Effector memory CD4-positive, alpha-beta T cell (primary cell): ENCODE measurements at places on chromosomes 4 and X.

DNA sequence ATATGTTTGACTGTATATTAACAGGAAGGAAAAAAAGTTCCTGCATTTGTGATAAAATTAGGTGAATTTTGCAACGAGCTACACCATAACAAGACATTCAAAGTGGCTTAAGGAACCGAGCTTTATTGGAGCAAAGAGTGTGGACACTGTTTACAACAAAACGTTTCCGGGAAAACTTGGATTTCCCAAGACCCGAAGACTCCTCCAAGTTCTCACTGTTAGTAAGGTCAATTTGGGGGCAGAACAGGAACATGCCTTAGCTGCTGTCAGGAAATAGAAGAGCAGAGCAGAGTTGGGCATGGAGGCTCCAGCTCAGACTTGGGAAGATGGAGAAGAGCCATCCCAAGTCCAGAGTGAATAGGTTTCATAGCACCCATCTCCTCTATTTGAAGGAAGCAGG, 16.5 kb downstream of the ADH6 start:
- no peak for DNase-seq

DNA sequence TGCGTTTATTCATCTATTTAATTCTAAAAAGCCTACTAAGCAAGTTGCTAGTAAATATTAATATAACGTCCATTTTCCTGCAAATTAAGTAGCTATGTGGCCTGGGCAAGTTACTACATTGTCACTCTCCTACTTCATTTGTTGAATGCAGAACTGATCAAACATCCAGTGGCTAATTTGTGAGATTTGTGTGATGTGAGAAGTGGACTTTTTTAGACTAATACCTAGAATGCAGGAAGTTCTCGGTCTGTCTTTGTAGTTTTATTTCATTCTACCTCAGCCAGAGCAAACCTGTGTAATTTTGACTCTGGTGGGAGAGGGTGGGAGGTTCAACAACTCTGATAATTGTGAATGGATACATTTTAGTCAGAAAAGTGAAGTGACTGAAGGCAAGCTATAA, 840 bp downstream of the GUF1 start:
- no peak for DNase-seq

DNA sequence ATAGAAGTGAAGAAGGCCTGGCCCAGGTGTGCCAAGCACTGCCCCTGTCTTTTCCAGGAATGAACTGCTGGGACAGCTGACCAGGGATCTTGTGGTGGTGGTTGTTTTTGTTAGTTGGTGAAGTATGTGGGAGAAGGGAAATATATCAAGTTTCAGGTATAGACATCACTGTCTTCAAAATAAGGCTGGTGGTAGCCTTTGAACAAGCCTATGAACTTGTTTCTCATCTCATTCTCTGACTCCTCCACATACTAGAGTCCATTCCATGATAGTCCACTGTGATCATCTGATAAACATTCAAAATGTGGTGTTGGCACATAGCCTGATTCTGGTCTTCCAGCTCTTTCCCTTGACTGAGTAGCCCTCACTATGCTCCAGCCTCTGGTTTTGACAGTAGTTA, 303.7 kb downstream of the CAMK2D start:
- no peak for DNase-seq

GRCh38 chr4:33482773-33483172, 2761.5 kb downstream of the ARAP2 start:
- DNase-seq: no peak

GRCh38 chr4:94516067-94516466, 64.3 kb downstream of the PDLIM5 start:
- no peak for DNase-seq
